ENCODE measurements at places on chromosomes 6 and 20.

GRCh38 chr6:11806561-11807317 lies 28.1 kb upstream of the ADTRP start:
- DNase-seq, result peak; percentile 12

GRCh38 chr20:33127422-33128097 lies 40.4 kb upstream of the BPIFA2 start:
- no peak for DNase-seq

DNA sequence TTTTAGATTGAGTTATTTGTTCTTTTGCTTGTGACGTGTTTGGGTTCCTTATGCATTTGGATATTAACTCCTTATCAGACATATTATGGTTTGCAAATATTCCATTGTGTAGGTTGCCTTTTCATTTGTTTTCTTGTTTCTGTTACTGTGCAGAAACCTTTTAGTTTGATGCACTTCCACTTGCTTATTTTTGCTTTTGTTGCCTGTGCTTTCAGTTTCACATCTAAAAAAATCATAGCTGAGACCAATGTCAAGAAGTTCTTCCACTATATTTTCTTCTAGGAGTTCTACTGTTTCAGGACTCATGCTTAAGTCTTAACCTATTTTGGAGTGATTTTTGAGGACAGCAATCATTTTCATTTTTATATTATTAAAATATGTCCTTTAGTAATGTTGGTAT lies 113.5 kb downstream of the EPM2A start:
- DNase-seq, result no peak

DNA sequence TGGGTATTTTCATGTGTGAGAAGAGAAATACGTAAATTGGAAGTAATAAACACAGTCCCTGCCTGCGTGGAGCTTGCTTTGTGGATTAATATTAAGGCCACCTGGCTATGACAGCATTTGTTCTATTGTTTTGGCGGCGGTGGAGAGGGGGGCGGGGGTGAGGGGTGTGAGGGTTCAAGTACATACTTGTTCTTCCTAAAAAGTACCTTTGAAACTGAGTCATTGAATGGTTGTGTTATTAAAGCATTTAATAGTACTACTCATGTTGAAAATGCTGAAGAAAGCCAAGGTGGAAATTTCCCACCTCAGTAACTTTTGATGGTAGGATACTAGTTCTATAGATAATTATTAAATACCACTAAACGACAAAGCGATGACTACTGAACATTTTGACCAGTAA lies 95.0 kb downstream of the FOXC1 start:
- DNase-seq, result no peak

- DNase-seq, result no peak
These were observed 6.4 kb downstream of the FBXL4 start for GRCh38 chr6:98941319-98941718.

GRCh38 chr20:45857882-45858216 lies 435 bp downstream of the ZSWIM3 start:
- DNase-seq, result no peak

- peak; percentile 59 for DNase-seq
These were observed 3.7 kb downstream of the OGFR start for GRCh38 chr20:62808211-62808865.

DNA sequence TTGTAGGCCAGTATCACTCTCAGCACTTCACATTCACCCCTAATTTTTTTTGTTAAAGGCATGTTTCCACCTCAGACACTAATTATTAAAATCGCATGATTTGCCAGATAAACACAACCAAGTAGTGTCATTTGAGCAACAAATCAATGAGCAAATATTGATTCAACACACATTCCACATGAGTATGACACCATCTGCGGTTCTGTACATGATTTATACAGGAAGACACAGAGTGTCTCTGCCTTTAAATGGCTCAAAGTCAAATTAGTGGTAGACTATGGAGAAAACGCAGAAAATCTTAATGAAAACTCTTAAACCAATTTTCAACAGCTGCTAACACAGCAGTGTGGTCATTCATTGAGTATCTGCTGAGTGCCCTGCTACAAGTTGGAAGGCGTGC lies 300.2 kb downstream of the SOX4 start:
- no peak for DNase-seq

GRCh38 chr6:160790028-160790792 lies 88.2 kb downstream of the PLG start:
- no peak for DNase-seq

GRCh38 chr6:88899569-88900316 lies 63.7 kb downstream of the RNGTT start:
- no peak for DNase-seq

- no peak for DNase-seq
These were observed 80.3 kb downstream of the CDH26 start for GRCh38 chr20:60038400-60039008.

DNA sequence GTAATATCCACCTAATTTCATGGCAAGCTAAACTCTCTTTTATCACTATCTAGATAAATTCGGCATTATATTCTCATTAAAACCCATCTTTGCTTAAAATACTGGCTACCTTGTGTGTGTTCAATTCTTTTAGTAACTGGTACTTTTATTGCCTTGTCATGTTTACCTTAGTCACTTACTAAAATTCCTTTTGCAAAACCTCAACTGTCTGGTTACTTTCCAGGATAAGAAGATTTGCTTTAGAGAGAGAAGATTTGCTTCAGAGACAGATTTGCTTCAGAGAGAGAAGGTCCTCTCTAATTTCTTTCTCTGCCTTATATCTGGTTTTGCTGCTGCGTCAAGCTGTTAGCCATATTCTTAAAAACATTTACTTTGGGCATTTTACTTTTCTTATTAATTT lies 151.5 kb upstream of the MLIP start:
- no peak for DNase-seq

GRCh38 chr6:36920546-36920945 lies 34.0 kb upstream of the PI16 start:
- DNase-seq, result no peak

- no peak for DNase-seq
These were observed 59.2 kb downstream of the PPP1R16B start for GRCh38 chr20:38864662-38865061.

DNA sequence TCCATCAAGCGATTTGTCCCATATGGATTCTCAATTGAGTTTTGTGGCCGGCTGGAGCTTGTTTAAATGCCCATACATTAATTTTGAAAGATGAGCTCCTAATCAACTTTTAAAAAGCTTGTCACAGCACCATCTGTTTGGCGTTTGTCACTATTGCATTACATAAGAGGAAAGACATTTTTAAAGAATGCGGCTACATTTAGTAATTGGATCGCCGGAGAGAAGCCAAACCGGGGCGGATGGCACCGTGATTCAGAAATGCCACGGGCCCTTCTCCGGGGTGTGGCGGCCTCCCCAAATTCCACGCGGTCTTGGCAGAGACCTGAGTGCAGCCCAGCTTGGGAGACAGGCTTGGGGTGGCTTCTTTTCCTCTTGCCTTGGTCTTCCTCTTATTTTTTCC lies 67.7 kb upstream of the ZNFX1 start:
- no peak for DNase-seq

DNA sequence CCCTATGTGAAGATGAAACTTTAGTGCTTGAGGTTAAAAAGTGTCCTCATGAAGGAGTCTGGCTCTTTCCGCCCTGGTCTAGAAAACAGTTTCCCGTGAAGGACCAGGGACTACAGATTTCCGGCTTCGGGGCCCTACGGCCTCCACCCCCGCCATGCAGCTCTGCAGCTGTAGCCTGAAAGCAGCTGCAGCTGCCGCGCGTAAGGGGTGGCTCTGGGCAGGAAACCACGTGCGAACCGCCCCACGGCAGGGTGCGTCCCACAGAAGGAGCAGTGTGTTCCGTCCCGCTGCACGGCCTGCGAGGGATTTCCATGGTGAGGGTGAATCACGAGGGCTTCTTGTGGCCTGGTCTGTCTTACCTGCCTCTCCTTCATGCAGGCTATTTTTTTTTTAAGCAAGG lies 117.0 kb downstream of the ERMARD start:
- DNase-seq, result peak; percentile 76

DNA sequence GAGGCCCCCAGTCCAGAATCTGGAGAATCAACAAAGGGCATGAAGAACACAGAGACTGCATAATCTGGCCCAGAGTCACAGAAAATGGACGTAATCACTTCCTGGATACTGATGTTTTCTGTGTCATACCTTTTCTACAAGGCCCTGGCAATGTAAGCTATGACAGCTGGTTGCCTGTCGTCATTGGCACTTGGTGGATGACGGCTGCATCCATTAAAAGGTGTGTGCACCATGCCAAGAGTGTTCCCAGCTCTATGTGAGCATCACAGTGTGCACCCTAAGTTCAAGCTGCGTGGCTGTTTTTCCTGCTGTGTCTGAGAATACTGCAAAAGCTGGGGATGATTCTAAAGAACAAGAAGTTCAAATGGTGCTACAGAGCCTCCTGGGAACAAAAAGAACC lies 275.2 kb upstream of the CNR1 start:
- no peak for DNase-seq

GRCh38 chr20:6630514-6630913 lies 137.0 kb upstream of the BMP2 start:
- DNase-seq, result no peak

GRCh38 chr6:18209539-18210197 lies 54.4 kb downstream of the KDM1B start:
- DNase-seq, result no peak

DNA sequence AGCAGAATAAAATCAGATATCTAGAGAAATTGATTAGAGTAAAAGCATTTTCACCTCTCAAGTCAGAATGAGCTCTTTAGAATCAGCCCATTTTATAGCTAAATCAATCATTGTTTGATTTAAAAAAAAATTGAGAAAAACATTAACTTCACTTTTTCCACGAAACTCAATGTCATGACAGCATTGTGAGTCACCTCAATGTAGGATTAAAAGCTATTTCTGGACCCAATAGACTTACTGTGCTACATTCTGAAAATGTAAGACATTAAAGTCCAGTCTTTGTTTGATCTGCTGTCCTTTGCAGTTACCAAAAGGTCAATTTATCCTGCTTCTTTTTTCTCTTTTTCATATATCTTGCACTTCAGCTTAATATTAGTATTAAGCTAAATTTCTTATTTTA lies 519.4 kb upstream of the ZNF337 start:
- DNase-seq, result no peak

DNA sequence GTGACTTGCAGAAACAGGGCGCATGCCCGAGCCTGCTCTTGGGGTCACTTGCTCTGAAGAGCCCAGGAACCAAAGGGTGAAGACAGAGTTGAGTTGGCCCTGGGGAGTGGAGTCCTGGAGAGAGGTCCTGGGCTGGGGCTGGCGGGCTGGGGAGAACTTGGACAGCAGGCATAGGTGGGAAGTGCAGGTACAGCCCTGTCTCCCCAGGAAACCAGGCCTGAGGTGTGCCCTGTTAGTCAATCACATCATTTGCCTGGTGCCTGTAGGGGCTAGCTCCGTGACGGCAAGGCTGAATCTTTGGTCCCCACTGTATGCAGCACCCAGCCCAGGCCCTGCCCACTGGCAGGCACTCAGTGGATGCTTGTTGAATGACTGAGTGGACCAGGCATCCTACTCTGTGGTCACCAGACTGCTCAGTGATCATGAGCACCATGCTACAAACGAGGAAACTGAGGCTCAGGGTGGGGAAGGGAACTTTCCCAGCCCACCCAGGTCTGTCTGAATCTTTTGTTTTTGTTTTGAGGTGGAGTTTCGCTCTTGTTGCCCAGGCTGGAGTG lies 15.6 kb upstream of the NOL4L start:
- no peak for DNase-seq

- no peak for DNase-seq
These were observed 668.2 kb upstream of the GJE1 start for GRCh38 chr6:141464490-141464889.

DNA sequence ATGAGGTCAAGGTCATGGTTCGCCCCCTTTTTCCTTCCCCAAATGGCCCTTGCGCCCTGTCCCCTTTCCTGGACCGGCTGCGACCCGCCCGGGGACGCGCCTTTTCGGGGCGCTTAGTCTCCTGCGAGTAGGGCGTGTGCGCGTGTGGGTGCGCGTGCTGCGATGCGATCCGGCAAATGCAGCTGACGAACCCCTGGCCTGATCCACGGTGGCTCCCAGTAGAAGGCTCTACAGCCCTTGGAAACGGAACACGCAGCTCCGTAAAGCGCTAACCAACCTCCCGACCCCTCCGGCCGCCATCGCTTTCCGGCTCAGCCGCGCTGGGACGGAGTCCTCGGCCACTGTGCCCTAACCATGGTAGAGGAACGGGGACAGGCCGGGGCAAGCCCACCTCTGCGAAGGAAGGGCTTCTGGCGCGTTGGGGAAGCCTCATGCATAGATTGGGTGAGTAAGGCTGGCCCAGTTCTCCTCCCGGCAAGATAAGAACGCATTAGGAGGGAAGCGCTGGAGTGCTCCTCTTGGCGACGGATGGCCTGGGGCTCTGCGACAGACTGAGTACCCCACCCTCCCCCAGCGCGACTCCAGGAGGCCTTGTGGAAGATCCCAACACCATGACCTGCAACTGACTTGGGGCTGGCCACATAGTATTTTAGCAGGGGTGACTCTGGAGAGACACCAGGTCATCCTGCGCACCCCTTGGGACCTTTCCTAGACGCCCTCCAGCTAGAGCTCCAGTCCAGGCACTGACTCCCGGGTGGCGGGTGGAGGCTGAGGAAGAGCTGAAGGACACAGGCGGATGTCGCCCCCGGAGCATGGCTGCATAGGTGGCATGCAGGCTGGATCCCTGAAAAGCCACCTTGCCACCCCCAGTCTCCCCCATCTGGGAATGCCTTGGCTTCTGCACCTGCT lies 1.1 kb upstream of the SLC4A11 start:
- no peak for DNase-seq

- no peak for DNase-seq
These were observed 74.7 kb downstream of the SOBP start for GRCh38 chr6:107564589-107564951.

GRCh38 chr6:81838031-81838430 lies 85.5 kb upstream of the TENT5A start:
- no peak for DNase-seq

- DNase-seq, result no peak
These were observed 91.6 kb downstream of the PSMG4 start for GRCh38 chr6:3350252-3350796.

- no peak for DNase-seq
These were observed 36.4 kb downstream of the RRBP1 start for GRCh38 chr20:17645546-17646208.

- no peak for DNase-seq
These were observed 305.8 kb upstream of the PRDM1 start for GRCh38 chr6:105780146-105780860.

DNA sequence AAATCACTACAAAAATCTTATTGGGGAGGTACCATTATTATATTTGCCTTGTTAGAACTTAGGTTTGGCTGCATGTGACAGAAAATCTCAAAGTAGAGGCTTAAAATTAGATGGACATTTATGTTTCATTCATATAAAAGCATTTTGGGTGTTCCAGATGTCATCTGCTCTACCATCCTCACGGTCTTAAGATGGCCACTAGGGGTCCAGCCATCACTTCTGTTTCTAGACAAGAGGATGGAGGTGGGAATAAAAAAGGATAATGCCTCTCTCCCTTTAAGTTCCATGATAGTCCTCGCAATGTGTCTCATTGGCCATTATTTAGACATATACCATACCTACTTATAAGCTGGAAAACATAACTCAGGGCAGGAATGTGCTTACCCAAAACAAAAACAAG lies 929.5 kb downstream of the KIF16B start:
- no peak for DNase-seq

DNA sequence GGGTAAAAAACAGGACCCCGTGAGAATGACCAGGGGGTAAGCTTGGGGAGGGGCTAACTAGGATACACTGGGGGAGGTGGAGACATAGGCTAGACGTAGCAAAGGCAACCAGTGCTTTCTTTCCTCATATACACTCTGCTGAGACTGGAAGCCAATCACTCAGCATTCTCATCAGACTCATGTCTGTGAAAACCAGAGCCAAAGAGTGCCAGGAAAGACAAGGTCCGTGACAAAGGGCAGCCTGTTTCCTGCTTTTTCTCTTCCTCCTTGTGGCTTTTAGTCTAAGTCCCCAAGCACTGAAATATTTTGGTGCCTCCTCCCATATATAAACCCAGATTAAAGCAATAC lies 97.9 kb upstream of the NEDD9 start:
- no peak for DNase-seq
